ENCODE measurements at places on chromosomes 16 and 17.

GRCh38 chr16:12303653-12304052 is 327.1 kb downstream of the SNX29 start:
- DNase-seq, result no peak

GRCh38 chr17:44206825-44207155 is 7.1 kb upstream of the ATXN7L3 start:
- no peak for DNase-seq

DNA sequence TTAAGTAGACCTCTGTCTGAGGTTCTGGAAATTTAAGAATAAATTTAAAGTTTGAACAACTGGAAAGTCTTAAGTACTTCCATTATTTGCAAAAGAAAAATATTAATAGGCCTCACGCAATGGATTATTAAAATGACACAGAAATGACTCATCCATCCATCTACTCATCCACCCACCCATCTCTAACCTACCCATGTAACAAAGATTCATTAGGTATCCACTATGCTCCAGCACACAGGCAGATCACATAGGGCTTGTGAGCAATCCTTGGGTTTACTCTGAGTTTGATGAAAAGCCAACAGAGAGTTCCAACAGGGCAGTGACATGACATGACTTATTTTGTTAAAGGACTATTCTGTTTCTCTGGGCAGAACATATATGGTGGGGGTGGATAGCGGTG is 93.3 kb downstream of the HELZ start:
- DNase-seq, result no peak

GRCh38 chr17:28550858-28551257 is 1.6 kb downstream of the UNC119 start:
- DNase-seq, result no peak

- DNase-seq, result no peak
Measured at GRCh38 chr16:10465821-10466220, 80.0 kb downstream of the ATF7IP2 start.

GRCh38 chr17:73976676-73977521 is 226.6 kb upstream of the RPL38 start:
- no peak for DNase-seq

- no peak for DNase-seq
Measured at GRCh38 chr16:21598701-21599121, 666 bp upstream of the METTL9 start.

DNA sequence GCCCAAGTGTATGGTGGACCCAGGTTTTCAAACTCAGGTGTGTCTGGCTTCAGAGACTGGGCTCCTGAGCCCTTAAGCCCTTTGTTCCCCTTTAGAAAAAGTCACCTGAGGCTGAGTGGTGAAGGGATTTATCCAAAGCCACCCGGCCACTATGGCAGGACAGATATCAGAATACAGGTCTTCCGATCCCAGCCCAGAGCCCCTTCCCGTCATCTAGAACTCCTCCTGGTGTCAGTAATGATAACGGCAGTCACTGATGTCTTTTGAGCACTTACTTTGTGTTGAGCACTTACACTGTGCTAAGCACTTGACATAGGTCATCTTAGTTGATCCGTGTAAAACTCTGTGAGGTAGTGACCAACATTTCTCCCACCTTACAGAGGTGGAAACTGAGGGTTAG is 16.6 kb downstream of the NOD2 start:
- DNase-seq, result no peak

- DNase-seq, result no peak
Measured at GRCh38 chr16:11156401-11156800, 99.6 kb downstream of the SOCS1 start.

GRCh38 chr16:2881783-2882649 is 999 bp upstream of the FLYWCH2 start:
- DNase-seq, result no peak

DNA sequence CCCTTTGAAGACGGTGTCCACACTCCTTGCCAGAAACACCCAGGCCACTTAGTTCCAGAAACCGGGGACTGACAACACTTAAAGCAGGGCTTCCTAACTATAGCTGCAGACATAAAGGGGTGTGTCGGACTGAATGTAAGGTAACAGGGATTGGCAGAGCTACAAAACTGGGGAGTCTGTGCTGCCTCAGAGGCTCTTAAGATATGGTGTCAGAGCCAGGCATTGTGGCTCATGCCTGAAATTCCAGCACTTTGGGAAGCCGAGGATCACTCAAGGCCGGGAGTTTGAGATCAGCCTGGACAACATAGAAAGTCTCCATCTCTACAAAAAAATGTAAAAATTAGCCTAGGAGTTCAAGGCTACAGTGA is 14.2 kb upstream of the NLRC3 start:
- DNase-seq, result no peak

DNA sequence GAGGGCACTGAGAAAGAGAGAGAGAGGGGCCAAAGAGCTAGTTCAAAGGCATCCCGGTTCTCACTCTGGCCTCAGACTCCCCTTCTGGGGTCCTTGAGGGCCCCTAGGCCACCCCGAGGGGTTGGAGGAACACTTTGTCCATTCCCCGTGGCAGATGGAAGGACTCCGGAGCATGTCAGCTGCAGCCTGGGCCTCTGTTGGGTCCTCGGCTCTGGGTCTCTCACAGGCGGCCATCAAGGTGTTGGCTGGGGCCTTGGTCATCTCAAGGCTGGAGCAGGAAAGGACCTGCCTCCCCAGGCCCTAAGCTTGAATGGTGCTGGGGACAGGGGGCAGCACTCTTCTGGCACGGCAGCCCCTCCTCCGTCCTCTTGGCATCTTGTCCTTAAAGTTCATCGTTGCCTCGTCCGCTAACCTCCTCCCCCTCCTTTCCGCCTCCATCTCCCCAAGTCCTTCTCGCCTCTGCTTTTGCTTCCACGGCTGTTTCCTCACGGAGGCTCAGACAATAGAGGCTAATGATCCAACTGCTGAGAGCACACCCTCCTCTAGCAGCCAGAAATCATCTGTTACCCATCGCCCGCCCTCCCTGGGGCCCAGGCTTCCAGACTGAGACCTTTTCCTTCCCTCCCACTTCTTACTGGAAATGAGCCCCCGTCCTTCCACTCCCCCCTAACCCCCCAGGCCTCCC is 23.3 kb downstream of the CCR7 start:
- no peak for DNase-seq

DNA sequence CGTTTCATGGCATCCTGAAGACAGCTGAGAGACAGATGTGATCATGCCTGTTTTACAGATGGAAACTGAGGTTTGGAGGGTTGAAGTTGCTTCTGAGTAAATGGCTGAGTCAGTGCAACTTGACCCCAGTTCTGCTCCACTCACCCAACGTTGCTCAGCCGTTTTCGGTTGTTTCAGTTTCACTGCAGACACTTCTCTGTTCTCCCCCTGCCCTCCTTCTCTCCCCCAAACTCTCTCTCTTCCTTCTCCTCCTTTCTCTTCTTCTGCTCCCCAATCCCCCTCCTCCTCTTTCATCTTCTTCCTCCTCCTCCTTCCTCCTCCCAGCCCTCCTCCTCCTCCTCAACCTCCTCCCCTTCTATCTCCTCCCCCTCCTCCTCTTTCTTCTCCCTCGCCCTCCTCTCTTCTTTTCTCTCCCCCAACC is 9.4 kb upstream of the CEP20 start:
- no peak for DNase-seq

DNA sequence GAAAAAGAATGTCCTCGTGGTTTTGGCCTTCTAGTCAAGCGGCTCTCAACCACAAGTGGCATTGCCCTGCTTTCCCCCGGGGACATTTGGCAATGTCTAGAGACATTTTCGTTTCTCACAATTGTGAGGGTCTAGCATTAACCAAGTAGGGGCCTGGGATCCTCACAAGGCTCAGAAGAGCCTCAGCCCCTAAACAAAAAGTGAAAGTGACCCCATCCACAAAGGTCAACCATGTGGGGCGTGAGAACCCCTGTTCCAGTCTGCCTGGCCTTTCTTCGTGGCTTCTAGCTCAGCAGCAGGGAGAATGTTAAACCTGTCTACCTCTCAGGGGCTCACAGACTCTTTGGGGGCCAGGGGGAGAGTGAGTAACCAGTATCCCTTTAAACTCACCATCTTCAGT is 4.8 kb upstream of the RPL38 start:
- DNase-seq, result no peak

- no peak for DNase-seq
Measured at GRCh38 chr17:66963909-66964771, at the start of gene CACNG4. Gene CACNG4 (plus strand): TSS chr17:66964707. CDS start chr17:66964912, 205 bp downstream.

GRCh38 chr17:32152130-32152529 is 9.8 kb downstream of the RHOT1 start:
- no peak for DNase-seq

DNA sequence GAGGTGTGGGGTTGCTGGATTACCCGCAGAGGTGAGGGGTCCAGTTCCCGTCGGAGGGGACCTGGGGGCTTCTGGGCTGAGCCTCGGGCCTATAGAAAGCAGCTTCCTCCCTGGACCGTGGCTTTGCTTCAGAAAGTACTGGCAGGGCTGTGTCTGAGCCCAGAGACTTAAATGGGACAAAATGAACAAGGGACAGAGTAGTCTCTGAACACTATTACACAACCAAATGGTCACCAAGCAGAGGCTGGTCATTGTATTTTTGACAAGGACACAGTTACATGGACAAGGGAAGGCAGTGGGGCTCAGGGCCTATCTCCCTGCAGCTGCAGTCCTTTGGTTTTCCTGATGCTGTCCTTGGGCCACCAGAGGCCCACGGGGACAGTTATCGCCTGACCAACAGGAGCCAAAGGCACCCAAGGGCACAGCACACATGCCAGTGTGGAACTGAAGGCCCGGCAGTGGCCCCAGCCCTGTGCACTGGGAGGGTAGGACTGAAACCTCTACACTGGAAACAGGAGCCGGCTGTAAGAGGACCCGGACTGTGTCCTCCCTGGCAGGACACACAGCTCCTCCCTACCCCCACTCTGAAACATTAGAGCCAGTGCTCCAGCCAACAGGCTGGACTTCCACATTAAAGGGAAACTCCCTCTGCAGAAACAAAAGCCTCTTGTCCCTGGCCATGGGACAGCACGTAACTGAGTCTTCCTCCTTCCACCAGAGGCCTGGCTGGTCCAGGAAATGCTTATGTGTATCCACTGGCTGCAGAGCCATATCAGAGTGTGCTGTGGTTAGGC is 26.0 kb upstream of the ERN1 start:
- DNase-seq, result no peak

DNA sequence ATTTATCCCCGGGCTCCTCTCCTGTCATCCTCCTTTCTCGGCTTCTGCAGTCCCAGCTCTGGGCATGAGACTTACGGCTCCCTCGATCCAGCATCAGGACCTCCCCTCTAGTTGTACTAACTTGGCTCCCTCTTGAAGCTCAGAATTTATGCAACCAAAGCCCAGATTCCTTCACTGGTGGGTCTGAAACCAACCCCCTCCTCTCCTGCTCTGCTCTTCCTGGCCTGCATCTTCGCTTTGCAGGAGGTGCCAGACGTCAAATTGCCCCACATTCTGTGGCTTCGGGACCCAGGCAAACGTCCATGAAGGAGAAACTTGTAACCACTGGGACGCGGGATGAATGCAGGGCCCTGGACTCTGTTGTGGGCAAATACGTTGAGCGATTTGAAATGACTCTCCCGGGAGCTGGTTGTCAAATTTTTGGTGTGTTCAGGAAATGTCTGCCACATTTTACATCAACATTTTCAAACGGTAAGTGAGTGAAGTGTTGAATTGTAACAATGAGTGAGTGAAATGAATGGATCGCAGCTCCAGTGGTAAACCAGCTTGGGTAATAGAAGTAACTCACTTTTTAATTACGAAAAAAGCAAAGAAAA is 29.3 kb upstream of the ELAC2 start:
- DNase-seq, result no peak

DNA sequence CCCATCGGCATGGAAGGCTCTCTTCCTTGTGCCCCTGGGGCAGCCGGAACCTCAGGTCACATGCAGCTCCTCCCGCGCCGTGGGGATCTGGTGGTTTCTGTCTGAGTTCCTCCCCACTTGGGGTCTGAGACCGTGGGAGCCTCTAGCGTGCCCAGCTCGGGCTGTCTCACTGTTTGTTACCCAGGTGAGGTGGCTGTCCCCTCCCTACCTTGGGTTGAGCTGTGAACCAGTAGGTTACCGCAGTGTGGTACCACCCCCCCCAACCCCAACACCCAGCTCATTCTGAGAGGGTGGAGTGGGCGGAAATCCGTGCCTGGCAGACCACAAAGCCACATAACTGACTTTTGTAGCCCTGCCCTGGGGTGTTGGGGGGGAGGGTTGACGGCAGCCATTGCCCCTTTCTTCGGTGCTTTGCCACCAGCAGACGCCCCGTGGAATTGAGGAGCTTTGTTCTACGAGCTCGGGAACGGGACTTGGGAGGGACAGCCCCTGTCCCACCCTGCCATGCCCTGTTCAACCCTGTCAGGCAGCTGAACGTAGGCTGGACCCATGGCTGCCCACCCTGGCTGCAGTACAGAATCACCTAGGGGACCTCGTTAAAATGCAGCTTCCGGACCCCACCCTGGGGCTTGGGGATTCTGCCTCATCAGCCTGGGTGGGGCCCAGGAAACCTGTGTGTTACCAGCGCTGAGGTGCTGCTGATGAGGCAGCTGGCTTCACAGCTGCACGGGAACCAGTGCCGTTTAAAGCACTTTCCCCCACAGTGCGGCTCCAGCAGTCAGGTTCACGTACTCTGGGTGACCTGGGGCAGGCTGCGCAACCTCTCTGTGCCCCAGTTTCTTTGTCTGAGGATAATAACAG is 18.5 kb downstream of the RAP1GAP2 start:
- DNase-seq, result no peak

GRCh38 chr17:64187093-64187895 is 57.4 kb upstream of the ERN1 start:
- DNase-seq, result no peak

- no peak for DNase-seq
Measured at GRCh38 chr16:3021449-3022207, 1.5 kb downstream of the TNFRSF12A start.

DNA sequence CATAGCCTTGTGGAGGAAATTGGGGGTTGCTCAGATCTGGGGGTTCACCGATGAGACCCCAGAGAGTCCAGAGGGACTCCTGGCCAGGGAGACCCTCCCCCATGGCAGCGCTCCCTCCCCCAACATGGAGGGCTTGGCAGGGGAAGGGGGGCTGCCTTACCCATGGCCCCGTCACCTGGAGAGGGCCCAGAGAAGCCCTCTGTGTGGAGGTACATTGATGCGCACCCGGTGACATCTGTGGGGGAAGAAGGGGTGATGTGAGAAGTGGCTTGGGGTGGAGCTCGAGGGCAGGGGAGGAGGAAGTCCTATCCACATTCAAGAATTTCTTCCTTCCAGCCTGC is 16.2 kb downstream of the ETV4 start:
- no peak for DNase-seq

- no peak for DNase-seq
Measured at GRCh38 chr16:14672403-14672971, 21.6 kb downstream of the PLA2G10 start.

GRCh38 chr16:64094992-64095634 is 1026.8 kb downstream of the CDH11 start:
- DNase-seq, result no peak

DNA sequence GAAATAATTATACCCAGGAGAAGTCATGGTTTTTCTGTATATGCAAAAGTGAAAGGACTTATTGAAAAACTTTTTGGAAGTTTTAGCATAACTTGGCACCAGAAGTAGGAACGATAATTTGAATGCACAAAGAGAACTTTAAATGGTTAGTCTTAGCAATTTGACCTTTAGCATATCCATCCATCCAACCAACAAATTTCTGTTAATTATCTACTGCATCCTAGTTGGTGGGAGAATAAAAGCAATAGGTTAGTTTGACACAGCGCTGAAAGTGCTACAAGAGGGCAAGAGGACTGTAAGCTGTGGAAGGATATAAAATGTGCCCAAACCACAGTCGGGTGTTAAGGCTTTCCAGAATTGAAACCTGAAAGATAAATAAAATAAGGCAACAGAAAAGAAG is 17.6 kb downstream of the SPAG9 start:
- DNase-seq, result no peak

- DNase-seq, result no peak
Measured at GRCh38 chr17:74354123-74354522, 7.5 kb downstream of the BTBD17 start.

Data from esophagus squamous epithelium (tissue), 5 donors.